ENCODE measurements at places on chromosomes 16 and 17. TPM values are rescaled to one million over a fixed set of nuclear protein-coding genes. Genes with fewer than 3 reads are reported as not detected.

KCNJ18 gene
- not detected for total RNA-seq

GRCh38 chr16:56675685-56676210 lies 6.1 kb downstream of the MT1H start:
- no peak for DNase-seq

- no peak for DNase-seq
These were observed 114.1 kb downstream of the ADCY9 start for GRCh38 chr16:4002121-4002520.

- DNase-seq = no peak
These were observed 58.2 kb upstream of the ENPP7 start for GRCh38 chr17:79672496-79672895.

- DNase-seq = no peak
These were observed 34.6 kb downstream of the ATP6V0A1 start for GRCh38 chr17:42493319-42493718.

- no peak for DNase-seq
These were observed 6.5 kb upstream of the RAP1GAP2 start for GRCh38 chr17:2789700-2790099.
